ENCODE measurements at places on chromosomes 12 and 14.

GRCh38 chr14:96688629-96689028, 108.6 kb upstream of the VRK1 start:
- no peak for DNase-seq

- peak; percentile 14 for DNase-seq
Observed at GRCh38 chr12:10771132-10771733, 31.2 kb downstream of the TAS2R7 start.

DNA sequence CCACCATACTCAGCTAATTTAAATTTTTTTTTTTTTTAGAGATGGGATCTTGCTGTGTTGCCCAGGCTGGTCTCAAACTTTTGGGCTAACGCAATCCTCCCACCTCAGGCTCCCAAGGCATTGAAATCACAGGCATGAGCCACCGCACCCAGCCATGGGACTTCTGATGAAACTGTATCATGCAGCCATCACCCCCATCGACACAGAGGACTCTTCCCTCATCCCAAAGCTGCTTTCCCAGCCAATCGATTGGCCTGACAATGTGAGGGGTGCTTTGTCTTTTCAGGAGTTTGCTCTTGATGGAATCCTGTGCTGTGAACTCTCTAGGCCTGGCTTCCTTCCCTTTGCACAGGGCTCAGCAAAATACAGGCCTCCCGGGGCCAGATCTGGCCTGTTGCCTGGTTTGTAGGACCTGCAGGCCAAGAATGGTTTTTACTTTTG, 59.6 kb upstream of the NCOR2 start:
- no peak for DNase-seq

DNA sequence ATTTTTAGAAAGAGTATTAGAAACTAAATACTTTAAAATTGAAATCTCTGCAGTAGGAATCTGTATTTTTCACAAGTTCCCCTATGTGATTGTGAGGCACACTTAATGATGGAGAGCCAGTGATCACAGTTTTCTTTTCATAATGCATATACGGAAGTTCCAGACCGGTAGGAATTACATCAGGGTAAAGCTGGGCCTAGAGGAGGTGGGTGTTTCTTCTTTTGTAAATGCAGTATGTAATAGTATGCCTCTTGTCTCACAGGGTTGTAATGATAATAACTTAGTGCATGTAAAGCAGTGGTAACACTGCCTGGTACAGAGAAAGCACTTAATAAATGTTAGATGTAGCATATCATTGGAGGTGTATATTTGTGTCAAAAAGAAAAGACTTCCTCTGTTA, 57.2 kb upstream of the LRTM2 start:
- DNase-seq, result no peak

DNA sequence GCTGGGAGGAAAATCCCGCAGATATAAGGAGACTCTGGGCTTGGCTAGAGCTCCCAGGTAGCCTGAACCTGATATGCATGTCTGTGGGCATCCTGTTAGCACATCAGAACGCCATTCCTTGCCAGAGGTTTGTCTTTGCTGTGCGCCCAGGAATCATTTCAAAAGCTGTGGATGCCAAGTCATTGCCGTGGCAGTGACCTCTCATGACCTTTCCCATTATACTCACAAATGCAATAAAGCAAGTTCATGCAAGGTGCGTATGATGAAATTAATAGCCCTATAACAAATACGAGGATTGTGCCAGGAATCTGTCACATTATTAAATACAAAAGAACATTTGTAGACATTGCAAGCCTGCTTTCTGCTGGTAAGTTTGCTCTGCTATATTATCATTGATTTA, 229.1 kb upstream of the PELI2 start:
- DNase-seq, result no peak

DNA sequence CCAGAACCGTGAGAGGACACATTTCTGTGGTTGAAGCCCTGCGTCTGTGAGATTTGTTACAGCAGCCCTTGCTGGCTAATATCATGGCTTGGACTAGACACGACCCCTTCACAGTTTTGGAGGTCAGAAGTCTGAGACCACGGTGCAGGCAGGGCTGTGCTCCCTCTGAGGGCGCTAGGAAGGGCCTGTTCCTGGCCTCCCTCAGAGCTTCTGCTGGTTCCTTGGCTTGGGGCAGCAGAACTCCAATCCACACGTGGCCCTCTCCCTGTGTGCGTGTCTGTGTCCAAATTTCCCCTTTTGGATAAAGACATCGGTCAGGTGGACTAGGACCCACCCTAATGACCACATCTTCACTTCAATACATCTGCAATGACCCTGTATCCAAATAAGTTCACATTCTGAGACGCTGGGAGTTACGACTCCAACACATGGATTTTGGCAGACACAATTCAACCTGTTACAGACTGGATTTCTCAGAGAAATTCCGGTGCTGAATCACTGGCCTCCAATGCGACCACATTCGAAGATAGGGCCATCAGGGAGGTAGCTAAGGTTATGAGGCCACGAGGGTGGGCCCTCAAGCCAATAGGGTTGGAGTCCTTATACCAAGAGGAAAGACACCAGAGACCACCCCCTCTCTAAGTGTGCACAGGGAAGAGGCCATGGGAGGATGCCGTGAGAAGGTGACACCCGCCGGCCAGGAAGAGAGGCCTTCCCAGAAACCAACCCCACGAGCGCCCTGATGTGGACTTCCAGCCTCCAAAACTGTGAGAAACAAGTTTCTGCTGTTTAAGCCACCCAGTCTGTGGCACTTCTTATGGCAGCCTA, 43.6 kb upstream of the PPP2R5C start:
- DNase-seq, result no peak

DNA sequence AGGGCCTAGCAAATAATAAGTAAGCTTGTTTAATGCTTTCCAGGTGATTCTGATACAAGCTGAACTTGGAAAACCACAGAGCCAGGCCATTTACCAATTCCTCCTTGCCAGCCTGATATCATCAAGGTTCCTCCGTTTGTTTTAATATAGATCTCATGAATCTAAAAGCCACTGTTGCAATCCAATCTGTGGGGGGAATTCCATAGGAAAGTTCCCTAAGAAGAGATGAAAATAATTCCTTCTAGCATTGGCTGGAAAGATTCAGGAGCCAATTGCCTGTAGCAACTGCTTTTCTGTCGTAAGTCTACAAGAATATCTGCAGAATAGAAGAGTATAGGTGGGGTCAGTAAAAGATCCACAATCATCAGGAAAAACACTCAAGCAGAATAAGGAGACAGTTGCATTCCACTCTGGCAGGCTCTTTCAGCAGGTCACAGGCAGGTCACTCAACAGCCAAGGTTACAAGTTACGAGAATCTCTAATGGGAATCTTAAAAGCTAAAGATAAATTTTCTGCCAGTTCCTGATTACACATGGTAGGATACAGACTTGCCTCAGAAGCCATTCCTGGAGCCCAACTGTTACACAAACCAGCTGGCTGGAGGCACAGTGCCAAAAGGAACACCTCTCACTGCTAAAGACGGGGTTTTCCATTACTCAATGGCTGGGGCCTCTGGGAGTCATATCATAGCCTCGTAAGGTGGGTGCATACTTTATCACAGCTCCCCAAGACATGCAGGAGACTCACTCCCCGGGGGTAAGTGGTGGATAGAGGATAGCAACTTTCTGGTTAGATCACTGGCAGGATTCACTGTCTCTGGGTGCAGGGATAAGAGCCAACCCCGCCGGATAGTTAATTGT, 43.6 kb downstream of the FGD6 start:
- no peak for DNase-seq

DNA sequence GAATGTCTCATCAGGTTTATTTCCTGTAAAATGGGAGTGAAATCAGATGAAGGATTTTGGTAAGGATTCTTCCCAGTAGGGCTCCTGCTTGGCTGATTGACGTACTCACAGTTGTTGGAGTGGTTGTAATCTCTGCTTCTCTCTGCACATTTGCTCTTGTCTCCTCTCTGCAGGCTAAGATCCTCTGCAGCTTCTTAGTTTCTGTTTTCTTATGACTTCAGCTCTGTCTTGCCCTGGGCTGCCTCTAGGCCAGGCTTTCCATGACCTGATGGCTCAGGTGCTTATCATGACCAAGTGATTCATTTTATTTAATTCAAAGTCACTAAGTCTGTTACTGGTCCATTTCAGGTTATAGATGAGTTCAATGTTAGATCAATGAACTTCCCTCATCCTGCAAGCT, 394.5 kb upstream of the DDHD1 start:
- no peak for DNase-seq

GRCh38 chr12:93059925-93060665, 131.0 kb upstream of the EEA1 start:
- DNase-seq, result no peak

GRCh38 chr12:65822732-65823512, 1.4 kb upstream of the HMGA2 start:
- DNase-seq, result no peak

- DNase-seq, result no peak
Observed at GRCh38 chr12:110278255-110278536, 2.9 kb upstream of the ATP2A2 start.

DNA sequence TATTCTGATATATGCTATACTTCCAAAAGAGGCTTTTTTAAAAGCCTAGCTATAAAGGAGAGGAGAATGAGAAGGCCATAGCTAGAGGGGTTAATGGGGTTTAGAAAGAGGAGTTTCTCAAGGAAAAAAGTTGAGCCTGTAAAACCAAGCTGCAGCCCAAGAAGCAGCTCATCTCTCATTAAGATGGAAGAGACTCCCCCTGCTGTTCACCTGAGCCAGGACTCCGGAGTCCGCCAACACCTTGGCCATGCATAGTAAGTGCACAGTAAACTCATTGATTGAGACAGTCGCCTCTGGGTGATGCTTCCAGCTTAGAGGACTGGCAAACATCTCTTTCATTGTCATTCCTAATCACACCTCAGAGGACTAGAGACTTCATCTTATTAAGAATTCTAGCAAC, 46.2 kb downstream of the ANO2 start:
- no peak for DNase-seq

DNA sequence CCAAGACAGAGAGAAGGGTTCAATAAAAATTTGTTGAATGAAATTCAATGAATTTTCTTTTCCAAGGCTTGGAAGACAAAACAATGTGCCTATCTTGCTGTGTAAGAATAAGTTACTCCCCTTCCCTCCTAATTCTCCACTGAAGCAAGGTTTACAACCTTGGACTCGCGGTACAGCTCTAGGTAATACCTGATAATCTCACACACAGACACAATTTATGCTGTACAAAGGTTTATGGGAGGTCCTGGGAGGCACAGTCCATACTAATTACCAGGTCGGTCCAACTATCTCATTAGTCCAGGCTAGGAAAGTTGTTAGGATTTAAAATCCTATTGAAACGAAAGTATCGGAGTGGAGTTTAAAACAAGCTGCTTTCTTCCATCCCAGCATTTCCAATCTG, 42.6 kb downstream of the NELL2 start:
- DNase-seq, result no peak

- no peak for DNase-seq
Observed at GRCh38 chr14:104523546-104523935, 56.0 kb upstream of the C14orf180 start.

- no peak for DNase-seq
Observed at GRCh38 chr12:91565246-91565645, 382.6 kb upstream of the DCN start.

DNA sequence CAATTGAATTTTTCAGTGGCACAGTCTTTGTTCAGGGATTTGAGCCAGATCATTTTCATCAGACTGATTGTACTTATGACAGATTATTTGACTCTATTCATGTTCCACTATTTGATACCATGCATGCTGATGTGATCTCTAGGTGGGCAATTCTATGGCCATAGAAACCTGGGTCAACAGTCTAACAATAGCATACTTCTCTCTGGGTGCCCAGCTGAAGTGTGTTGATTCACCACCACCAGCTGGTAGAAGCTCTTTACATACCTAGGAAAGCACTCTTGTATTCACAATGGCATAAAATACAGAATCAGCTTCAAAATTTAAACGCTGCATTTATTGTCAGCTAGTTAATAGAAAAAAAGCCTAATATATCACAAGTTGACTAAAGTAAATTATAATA, 90.2 kb upstream of the TMTC2 start:
- peak; percentile 0 for DNase-seq

DNA sequence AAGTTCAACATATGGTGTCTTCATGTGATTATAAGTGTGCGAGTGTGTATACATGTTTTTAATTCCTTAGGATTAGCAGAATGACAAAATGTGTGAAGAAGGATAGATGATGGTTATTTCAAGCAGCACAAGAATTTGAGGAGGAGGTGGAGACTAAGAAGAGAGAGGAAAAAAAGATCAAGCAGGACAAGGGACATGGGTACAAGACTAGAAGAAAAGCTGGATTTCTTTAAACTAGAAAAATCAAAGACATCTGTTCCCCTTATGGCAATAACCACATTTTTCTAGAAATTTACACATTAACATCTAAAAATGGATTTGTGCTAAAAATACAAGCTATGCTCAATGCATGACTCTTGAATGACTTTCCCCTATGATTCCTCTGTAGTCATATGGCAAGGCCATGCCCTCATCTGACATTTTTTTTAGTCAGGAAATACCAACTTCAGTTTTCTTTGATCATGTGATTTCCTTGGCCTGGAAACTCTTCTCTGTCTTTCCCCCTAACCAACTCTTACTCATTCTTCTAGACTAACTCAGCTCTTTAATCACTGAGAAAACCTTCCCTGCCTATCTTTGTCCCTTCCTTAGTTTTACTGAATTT, 435.8 kb downstream of the NRXN3 start:
- no peak for DNase-seq

- no peak for DNase-seq
Observed at GRCh38 chr12:401235-402028, at the start of gene CCDC77. CCDC77 (plus strand) TSS chr12:401644; CDS start chr12:409384, 7,740 bp downstream.

DNA sequence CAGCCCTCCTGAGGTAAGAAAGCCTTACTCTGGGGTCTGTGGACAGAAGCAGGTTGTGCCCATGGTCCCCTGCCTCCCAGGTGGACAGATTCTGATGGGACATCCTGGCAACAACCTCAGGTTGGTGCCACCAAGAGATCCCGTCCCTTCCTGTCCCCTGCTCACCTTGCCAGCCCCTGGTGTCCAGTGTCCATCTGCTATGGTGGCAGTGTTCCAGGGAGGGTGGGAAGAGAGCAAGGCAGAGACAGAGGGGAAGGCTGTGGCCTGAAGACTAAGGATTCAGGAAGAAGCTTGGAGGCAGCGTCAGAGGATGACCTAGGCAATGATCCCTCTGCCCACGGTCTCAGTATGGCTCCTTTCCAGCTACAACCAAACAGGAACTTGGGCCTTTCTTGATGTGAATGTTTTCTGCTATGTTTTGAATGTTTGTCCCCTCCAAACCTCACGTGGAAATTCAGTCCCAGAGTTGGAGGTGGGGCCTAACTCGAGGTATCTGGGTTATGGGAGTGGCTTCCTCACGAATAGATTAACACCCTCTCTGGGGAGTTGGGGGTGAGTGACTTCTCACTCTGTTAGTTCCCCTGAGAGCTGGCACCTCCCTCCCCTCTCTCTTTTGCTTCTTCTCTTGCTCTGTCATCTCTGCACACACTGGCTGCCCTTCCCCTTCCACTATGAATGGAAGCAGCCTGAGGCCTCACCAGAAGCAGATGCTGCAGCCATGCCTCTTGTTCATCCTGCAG, 26.9 kb downstream of the IQSEC3 start:
- DNase-seq, result no peak

- no peak for DNase-seq
Observed at GRCh38 chr12:5503774-5504173, 71.9 kb downstream of the NTF3 start.

- no peak for DNase-seq
Observed at GRCh38 chr12:110304061-110304551, 23.1 kb downstream of the ATP2A2 start.
